Vagina (tissue), 2 donors: ENCODE measurements at places on chromosomes 12 and 14.

DNA sequence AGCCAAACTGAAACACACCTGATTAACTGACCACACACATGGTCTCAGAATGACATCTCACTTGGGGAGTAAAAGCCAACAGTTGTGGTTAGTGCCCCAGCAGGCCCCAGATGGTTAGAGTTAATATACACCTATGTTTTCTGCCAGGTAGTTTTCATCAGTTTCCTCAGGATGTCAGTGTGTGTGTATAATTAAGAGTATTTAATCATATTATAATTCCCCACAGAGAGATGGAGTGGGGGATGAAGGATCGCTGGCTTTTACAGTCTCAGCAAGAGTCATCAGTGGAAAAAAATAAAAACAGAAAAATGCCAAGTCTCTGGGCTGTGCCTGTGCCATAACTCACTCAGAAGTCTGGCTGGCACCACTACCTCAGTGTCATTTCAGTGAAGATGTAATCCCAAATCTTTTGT, 412.5 kb downstream of the ZFP36L1 start:
- H3K27ac ChIP-seq: peak overlapping the region; percentile 40
- H3K4me1 ChIP-seq: peaks cover 40% of the 10 kb centered on the region
- H3K27me3 ChIP-seq: no peaks in the 10 kb centered on the region
- H3K4me3 ChIP-seq: no peak overlapping the region
- no peak for DNase-seq

DNA sequence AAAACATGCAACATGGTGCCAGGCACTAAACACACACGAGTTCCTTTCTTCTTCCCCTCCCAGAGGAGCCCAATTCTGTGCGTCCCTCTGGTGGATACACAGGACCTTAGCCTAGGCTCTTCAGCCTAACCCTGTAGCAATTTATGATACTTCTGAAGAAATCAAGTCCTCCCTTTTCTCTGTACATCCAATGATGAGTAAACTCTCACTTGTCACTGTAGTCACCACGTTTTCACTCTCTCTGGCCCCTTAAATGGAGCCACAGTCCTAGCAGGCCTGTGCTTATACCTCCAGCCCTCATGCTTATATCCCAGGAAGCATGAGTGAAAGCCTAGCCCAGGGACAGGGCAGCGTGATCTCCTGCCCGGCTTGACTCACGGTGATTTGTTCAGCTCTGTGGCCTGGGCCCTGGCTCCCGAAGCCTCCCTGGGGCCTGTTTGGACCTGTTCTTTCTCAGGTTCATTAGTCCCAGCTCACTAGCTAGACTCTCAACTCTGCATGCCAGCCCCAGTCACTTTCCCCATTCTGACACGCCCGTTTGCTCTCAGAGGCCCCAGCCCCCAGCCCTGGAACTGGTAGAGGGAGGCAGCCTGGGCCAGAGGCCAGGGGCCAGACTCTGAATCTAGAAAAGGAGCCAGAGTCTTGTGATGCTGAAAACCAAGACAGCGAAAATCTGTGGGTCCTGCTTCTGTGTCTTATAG, 24.1 kb upstream of the PLEKHG3 start:
- H3K4me1 ChIP-seq: peaks cover 45% of the 10 kb centered on the region
- peak overlapping the region; percentile 79 for H3K27ac ChIP-seq
- no peak for DNase-seq
- no peak overlapping the region for H3K4me3 ChIP-seq

GRCh38 chr12:101694297-101694848, 3.1 kb upstream of the CHPT1 start:
- no peaks in the 10 kb centered on the region for H3K36me3 ChIP-seq
- H3K4me3 ChIP-seq: no peak overlapping the region
- no peak overlapping the region for H3K27ac ChIP-seq

DNA sequence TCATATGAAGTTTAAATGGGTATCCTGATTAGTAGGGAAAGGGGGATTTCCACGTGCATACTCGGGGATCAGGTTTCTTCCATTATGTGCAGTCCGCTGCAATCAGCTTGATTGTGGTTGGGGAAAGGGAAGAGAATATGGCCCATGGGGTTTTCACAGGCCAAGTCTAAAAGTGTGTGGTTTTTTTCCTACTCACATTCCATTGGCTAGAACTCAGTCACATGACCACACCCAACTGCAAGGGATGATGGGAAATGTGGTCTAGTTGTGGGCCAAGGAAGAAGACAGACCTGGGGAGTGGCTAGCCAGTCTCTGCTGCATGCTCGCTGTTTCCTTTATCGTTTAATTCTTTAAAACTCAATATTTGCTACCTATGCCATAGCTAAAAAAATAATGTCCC, 105.1 kb downstream of the PRIMA1 start:
- H3K4me3 ChIP-seq: no peak overlapping the region
- H3K27me3 ChIP-seq: no peaks in the 10 kb centered on the region
- H3K36me3 ChIP-seq: no peaks in the 10 kb centered on the region

- DNase-seq: no peak
- no peaks in the 10 kb centered on the region for H3K27me3 ChIP-seq
- H3K27ac ChIP-seq: no peak overlapping the region
- no peaks in the 10 kb centered on the region for H3K4me1 ChIP-seq
These were observed 16.2 kb upstream of the PHLDA1 start for GRCh38 chr12:76047742-76048141.

DNA sequence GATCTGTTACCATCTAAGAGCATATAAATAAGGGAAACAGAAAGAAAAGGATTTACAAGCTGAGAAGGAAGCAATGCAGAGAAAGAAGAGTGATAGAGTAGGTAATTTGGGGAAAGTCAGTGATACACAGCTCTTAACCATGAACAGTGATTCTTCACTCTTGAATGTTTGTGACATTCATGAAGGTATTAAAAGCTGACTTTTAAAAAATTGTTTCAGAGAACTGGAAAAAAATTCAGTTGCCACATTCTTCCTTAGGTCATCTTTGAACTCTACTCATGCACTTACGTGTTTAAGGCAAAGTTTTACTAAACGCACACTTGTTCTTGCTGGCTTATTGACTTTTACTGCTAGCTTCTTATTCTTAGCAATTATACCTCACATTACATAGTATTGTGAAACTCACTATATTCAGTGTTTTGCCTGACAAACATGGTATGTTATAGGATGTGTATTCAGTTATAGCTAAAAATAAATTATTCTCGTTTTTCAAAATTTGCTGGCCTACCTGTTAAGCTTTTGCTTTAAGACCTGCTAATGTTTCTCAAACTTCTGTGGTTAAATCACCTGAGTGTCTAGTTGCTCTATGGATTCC, 10.9 kb downstream of the HIF1A start:
- H3K4me1 ChIP-seq: peaks cover 63% of the 10 kb centered on the region
- H3K27me3 ChIP-seq: no peaks in the 10 kb centered on the region
- H3K4me3 ChIP-seq: no peak overlapping the region
- H3K36me3 ChIP-seq: no peaks in the 10 kb centered on the region
- DNase-seq: no peak

- no peak overlapping the region for H3K27ac ChIP-seq
- no peaks in the 10 kb centered on the region for H3K36me3 ChIP-seq
- no peak for DNase-seq
These were observed 250.5 kb upstream of the PELI2 start for GRCh38 chr14:55867719-55868118.

DNA sequence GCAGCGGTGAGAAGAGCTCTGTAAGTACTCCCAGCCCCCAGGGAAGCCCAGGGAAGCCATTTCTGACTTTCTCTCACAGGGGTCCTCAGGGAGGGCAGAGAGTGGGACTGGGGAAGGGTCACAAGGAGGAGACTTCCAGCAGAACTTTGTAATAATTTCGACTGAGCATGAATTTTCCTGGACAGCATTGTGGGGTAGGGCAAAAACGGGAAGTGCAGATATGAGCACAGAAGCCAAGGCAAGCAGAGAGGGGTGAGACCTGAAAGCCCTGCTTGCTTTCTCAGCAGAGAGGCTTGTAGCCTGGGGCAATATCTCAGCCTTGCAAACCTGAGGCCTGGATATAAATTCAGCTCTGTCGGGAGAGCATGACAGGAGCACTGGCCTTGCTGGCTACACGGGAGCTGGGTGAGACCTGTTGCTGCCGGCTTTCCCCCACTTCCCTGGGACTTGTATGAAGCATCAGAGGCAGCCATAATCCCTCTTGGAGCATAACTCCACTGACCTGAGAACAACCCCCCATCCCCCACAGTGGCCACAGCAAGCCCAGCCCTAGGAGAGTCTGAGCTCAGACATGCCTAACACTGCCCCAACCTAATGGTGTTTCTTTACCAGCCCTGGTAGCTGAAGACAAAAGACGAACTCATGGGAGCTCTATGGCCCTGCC, 9.8 kb upstream of the IQSEC3 start:
- no peak overlapping the region for H3K4me3 ChIP-seq
- H3K27ac ChIP-seq: no peak overlapping the region
- DNase-seq: no peak
- H3K4me1 ChIP-seq: no peaks in the 10 kb centered on the region

GRCh38 chr12:27549236-27549800, 25.3 kb downstream of the PPFIBP1 start:
- H3K27me3 ChIP-seq: no peaks in the 10 kb centered on the region
- DNase-seq: no peak
- peak overlapping the region; percentile 72 for H3K27ac ChIP-seq
- H3K4me1 ChIP-seq: peaks cover 90% of the 10 kb centered on the region
- no peaks in the 10 kb centered on the region for H3K36me3 ChIP-seq

DNA sequence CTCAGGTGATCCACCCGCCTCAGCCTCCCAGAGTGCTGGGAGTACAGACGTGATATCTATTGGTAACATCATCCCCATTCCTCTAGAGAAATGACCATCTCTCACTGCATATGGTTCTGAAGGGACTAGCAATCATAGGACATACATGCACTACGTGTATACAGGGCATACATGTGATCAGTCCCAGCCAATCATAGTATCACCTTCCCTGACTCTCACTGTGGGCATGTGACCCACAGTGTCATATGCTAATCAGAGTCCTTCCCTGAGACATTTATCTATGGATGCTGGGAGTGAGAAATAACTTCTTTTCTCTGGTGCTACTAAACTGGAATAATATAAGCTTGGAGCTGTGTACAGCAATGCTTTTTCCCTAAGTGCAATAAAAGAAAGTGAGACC, 12.1 kb upstream of the FBXW8 start:
- no peak overlapping the region for H3K27ac ChIP-seq
- no peaks in the 10 kb centered on the region for H3K4me1 ChIP-seq
- no peak for DNase-seq
- H3K27me3 ChIP-seq: no peaks in the 10 kb centered on the region

DNA sequence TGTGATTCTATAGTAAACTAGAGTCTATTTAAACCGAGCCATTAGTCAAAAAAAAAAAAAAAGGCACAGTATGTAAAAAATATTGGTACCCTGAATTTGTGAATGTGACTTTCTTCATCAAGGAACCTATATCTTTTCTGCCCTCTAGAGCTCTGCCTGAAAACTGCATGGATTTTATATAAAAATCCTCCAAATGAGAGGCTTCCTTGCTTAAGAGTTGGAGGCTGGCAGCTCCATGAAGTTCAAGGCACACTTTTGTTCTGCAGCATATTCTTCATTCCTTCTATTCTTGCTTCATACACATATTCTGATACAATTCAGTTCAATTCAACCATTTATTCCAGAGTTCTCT, 23.1 kb upstream of the NKX2-8 start:
- H3K4me1 ChIP-seq: no peaks in the 10 kb centered on the region
- H3K27me3 ChIP-seq: no peaks in the 10 kb centered on the region
- no peak overlapping the region for H3K27ac ChIP-seq
- H3K36me3 ChIP-seq: no peaks in the 10 kb centered on the region

DNA sequence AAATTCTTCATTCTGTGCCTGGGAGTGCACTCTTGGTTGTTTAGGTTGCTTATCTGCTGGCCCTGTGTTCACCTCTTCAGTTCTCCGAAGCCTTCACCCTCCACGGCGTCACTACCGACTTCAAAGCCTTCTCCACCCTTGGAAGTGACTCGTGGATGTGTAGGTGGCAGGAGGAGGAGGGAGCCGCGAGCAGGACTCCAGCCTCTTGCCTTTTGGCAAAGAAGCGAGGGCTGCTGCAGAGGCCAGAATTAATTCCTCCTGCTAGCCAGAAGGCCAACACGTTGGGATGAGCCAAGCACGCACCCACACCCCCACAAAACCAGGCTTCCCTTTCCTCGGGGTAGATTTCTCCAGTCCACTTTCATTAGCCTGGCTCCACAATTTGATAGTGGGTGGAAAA, 86.5 kb downstream of the TBX5 start:
- DNase-seq: no peak
- no peaks in the 10 kb centered on the region for H3K4me1 ChIP-seq
- H3K4me3 ChIP-seq: no peak overlapping the region
- no peaks in the 10 kb centered on the region for H3K36me3 ChIP-seq
- H3K27ac ChIP-seq: no peak overlapping the region
- H3K27me3 ChIP-seq: no peaks in the 10 kb centered on the region

DNA sequence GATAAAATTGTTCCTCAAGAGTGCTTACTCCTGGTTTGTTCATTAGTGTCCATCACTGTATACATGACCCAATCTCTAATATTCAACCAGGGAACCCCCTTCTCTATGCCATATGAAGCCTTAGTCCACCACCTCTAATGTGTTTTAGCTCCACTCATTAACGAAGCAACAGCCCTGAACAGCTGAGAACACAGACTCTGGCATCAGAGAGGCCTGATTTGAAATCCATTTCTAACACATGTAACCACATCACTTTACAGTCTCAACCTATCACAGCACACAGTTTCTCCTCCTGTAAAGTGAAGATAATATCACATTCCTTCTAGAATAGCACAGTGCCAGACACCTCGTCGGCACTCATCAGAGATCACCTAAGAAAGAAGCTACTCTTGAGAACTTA, 64.3 kb downstream of the C2CD5 start:
- DNase-seq: no peak
- no peaks in the 10 kb centered on the region for H3K4me1 ChIP-seq
- no peaks in the 10 kb centered on the region for H3K27me3 ChIP-seq

- no peaks in the 10 kb centered on the region for H3K4me1 ChIP-seq
- H3K36me3 ChIP-seq: no peaks in the 10 kb centered on the region
- no peak overlapping the region for H3K27ac ChIP-seq
- no peak for DNase-seq
- no peaks in the 10 kb centered on the region for H3K27me3 ChIP-seq
These were observed 40.5 kb downstream of the ATP6V1D start for GRCh38 chr14:67319142-67319541.

- DNase-seq: no peak
- no peak overlapping the region for H3K4me3 ChIP-seq
- no peaks in the 10 kb centered on the region for H3K27me3 ChIP-seq
- no peaks in the 10 kb centered on the region for H3K36me3 ChIP-seq
- no peak overlapping the region for H3K27ac ChIP-seq
These were observed 50.1 kb downstream of the CCDC88C start for GRCh38 chr14:91367173-91368171.

GRCh38 chr14:96584907-96585671, 82.9 kb downstream of the PAPOLA start:
- H3K27ac ChIP-seq: no peak overlapping the region
- no peak overlapping the region for H3K4me3 ChIP-seq
- peaks cover 15% of the 10 kb centered on the region for H3K4me1 ChIP-seq
- H3K27me3 ChIP-seq: no peaks in the 10 kb centered on the region
